ENCODE measurements at places on chromosomes 12 and 14.

- DNase-seq: no peak
These were observed 143.6 kb downstream of the ITPR2 start for GRCh38 chr12:26689281-26689841.

DNA sequence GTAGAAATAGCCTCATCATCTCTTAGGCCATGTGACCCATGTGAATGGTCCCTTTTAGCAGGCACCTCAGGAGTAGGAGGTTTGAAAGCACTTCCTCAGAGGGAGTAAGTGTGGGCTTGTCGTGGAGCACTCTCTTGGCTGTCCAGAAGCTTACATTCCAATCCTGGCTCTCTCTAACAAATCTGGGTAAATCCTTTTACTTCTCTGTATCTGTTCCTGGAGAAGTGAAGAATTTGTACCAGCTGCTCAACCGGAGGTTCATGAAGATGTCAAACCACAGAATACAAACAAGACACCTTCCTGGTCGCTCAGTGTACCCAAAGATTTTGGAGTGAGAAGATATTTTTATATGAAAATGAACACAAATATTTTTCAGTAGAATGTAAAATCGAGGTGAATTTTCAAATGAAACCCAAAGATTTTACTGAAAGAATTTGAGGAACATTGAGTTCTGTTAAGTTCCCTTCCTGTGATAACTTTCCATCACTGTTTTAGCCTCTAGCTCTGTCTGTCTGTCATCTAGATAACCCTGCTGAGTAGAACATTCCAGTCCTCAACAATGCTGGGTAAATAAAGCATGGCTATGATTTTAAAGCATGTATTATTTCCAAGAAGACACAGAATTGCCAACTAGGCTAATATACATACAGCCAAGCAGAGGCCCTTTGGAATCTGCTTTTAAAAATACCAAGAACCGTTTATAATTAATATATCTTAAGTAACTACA lies 263.9 kb upstream of the RGS6 start:
- no peak for DNase-seq

- DNase-seq: no peak
These were observed 41.7 kb downstream of the ACADS start for GRCh38 chr12:120767071-120768024.

DNA sequence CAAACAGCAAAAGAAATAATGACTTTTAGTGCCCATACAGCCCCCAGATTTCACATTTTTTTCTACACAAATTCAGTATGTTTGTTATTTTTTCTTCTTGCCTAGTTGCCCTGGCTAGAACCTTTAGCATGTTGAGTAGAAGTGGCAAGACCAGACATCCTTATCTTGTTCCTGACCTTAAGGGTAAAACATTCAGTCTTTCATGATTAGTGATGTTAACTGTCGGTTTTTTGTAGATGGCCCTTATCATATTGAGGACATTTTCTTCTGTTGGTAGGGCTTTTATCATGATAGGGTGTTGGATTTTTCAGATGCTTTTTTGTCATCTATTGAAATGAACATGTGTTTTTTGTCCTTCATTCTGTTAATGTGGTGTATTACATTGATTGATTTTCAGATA lies 17.1 kb downstream of the IRAK3 start:
- no peak for DNase-seq

- no peak for DNase-seq
These were observed 12.0 kb upstream of the CELA1 start for GRCh38 chr12:51358496-51358895.

DNA sequence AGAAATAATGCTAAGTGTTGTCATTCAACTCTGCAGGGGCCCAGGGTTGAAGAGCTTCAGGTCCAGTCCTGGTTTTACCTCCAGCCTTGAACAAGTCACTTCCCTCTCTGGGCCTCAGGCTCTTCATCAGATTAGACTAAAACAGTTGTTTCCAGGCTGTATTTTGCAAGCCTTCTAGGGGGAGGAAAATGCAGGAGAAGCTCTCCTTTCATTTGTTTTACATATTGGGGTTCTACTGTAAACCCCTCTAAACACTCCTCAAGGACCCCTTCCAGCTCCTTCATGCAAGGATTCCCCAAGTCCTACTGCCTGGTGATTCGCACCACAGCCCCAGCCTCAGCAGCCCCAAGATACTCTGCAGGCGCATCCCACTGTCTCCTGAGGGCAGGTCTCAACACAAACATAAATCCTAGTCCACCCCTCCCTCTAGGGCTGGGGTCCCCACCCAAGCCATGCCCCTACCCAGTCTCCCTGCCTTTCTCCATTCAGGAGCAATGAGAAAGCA lies 2.7 kb downstream of the SDR9C7 start:
- no peak for DNase-seq

GRCh38 chr12:74418573-74418972 lies 119.1 kb upstream of the ATXN7L3B start:
- DNase-seq: no peak

DNA sequence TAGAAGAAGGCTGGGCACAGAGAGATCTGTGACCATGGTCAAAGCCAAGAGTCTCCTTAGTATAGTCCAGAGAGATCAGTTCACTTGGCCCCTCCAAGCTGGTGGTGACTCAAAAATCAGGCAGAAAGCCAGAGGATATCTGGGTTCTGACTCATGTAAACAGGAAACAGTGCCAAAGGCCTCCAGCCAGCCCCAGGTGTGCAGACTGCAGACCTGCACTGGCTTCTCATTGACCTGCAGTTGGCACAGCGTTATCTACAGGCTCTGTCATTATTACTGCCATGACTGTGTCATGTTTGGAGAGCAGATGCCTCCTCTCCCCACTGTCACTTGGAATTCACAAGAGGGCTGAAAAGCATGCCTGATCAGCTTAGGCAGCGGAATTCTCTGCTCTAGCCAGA lies 295.7 kb upstream of the PRKD1 start:
- peak; percentile 15 for DNase-seq

- no peak for DNase-seq
These were observed 26.2 kb downstream of the EVL start for GRCh38 chr14:100091386-100091785.

GRCh38 chr12:41930866-41931437 lies 213.7 kb downstream of the GXYLT1 start:
- DNase-seq: no peak

- DNase-seq: no peak
These were observed 12.2 kb upstream of the CCDC60 start for GRCh38 chr12:119322301-119322723.

DNA sequence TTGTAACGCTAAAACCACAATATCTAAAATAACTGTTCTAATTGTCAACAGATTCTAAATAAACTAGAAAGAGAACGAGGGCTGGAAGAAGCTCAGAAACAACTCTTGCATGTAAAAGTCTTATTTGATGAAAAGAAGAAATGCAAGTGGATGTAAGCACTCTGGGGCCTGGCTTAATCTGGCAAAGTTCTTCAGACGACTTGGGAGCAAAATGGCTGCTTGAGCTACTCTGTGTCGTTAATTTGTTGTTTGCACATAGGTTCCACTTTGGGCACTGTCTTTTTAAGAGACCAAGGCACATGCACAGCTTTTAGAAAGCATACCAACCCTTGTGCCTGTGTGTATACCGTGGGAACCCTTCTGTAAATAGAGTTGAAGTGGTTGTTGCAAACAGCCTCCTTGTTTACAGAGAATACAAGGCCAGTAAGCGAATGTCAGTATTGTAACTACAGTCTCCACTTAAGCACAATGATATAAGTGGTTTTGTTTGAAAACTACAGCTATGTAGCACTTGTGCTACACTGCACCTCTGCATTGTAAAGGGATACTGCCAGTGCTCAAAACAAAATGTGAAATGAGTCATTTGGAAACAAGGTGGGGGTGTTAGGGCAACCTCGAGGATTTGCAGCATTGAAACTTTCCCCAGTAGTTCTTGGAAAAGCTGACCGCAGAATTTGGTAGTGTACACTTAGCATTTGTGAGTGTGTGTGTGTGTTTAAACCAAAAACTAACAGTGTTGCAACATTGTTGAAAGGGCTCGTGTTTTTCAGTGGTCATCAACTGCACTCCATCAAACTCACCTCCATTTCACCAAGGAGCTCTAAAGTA lies 154.3 kb downstream of the CEP83 start:
- no peak for DNase-seq

DNA sequence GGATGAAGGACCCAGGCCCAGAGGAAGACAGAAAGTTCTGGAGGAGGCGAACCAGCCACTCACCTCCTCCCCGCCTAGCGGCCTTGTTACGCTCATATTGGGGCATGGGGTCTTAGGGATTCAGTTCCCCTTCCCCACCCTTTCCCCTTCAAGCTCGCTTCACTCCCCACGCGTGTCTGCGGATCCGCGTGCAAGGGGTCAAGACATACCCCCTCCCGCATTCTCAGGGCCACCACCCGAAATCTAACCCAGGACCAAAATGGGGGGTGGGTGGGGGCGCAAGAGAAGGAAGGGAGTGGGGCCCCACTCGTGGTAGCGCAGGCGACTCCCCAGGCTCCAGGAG lies 584 bp upstream of the RFX4 start:
- no peak for DNase-seq

- no peak for DNase-seq
These were observed 62.5 kb upstream of the PRICKLE1 start for GRCh38 chr12:42652048-42652447.

- peak; percentile 27 for DNase-seq
These were observed 54.5 kb downstream of the ATP2A2 start for GRCh38 chr12:110335481-110336045.

DNA sequence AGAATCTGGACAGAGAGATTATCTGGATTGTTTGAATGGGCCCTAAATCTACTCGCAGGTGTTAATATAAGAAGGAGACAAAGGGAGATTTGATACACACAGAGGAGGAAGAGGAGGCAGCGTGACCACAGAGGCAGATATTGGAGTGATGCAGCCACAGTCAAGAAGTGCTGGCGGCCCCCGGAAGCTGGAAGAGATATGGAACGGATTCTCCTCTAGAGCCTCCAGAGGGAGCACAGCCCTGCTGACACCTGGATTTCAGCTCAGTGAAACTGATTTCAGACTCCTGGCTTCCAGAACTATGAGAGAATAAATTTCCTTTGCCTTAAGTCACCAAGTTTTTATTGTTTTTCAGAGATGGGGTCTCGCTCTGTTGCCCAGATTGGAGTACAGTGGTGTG lies 9.2 kb upstream of the TC2N start:
- no peak for DNase-seq

DNA sequence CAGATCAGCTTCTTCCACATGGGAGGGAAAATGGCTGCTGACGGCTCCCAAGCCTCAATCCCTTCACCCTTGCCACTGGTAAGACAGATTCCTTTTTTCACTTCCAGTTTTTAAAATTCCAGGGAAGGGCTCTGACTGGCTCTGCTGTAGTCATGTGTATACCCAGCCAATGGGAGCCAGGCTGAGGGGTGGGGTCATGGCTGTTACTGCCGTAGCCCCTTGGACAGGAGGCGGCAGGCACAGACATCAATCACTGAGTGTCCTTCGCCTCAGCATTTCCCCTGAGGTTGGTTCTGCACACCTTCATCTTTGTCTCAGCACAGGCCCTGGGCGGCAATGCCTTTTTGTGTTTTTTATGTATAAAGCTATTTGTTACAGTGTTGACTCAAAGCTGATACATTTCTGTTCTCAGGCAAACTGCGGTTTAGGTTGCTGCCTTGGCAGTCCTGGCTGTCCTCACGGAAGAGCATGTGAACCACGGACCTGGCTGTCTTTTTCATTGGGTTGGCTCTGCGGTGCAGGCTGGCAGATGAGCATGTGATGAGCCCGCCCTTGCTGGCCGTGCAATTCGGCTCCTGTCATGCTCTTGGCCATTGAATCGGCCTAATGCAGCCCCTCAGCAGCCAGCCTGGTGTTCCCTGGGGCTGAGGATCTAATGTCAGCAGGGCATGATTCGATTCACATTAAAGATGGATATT lies 74.3 kb downstream of the PPM1A start:
- DNase-seq: no peak

DNA sequence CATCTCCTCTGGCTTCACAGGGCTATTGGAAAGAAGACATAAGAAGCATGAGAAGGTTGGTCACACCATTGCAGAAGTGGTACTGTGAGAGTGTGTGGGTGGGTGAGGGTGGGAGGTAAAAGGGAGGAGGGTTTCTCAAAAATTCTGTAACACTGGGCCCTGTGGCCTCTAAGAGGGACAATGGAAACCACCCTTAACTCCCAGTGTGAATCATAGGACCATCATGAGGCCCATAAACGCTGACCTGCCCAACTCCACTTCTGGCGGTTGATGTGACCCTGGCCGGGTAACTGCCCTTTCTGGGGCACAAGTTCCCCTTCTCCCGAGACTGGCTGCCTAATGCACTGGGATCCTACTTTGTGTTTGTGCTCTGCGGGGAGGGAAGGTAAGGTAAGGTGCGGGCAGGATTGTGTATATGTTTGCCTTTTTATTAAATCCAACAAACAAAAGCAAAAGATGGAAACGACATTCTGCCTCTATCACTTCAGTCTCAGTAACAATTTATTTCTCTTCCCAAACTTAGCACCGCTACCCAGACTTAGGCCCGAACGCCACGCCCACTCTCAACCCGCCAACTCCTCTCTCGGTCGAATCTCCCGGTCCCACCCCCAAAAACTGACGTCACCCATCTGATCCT lies 551 bp downstream of the METTL1 start:
- peak; percentile 53 for DNase-seq

GRCh38 chr14:94028450-94028826 lies 2.3 kb downstream of the OTUB2 start:
- no peak for DNase-seq

DNA sequence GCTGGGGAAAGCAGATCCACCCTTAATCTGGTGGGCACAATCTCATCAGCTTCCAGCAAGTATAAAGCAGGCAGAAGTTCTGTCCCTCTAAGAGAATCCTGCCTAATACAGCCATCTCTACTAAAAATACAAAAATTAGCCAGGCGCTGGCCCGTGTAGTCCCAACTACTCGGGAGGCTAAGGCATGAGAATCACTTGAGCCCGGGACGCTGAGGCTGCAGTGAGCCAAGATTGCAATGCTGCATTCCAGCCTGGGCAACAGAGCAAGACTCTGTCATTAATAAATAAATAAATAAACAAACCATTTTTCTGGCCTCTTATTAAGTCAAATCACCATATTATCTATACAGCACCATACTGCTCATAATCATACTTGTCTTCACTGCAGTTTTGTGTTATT lies 111.2 kb downstream of the MED13L start:
- DNase-seq: no peak

- no peak for DNase-seq
These were observed 137.0 kb upstream of the HIF1A start for GRCh38 chr14:61558271-61558670.

DNA sequence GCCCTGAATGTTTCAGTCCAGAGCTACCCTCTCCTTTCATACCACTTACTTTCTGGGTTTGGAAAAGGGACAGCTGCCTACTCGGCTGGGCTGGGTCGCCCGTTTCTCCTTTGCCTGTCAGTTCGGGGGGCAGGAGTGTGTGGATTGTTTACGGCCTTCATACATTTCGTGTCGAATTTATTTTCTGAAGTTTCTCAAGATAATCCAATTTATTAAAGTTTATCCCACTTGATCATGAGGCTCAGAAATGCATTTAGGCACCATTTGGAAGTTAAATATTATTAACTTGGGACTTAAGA lies 608 bp downstream of the ZNF410 start:
- DNase-seq: no peak

GRCh38 chr14:91159906-91160305 lies 46.0 kb downstream of the DGLUCY start:
- no peak for DNase-seq

All from ascending aorta (tissue), 2 donors.